ENCODE measurements at places on chromosomes 2 and 18.

DNA sequence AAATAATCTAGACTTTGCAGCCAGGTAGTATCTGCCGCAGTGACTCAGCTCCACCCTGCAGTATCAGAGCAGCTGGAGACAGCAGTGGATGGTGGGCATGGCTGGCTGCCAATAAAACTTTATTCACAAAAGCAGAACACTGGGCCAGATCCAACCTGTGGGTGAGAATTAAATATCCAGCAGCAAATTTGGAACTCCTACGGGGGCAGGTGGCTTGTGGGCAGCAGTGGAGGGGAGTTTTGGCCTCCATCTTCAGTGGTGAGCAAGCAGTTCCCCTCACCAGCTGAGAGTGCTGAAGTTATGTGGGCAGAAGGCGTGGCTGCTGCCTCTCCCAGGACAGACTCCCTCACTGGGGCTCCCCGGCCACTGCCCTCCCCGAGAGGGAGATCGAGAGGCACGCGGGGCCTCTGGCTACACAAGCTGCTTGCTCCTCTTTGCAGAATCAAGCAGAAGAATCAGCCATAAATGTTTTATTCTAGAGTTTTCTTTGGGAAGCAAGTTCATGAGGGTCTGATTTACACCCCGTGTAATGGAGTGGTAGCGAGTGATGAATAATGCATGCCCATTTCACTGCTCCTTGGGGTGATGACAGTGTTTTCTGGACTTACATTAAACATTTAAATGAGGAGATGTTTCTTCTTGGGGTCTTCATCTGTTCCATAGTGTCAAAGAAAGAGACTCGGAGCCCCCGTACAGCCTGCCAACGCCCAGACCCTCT is 204.3 kb downstream of the SEPTIN10 start:
- no peak for DNase-seq

GRCh38 chr2:100682536-100682935 is 119.7 kb downstream of the PDCL3 start:
- no peak for DNase-seq

DNA sequence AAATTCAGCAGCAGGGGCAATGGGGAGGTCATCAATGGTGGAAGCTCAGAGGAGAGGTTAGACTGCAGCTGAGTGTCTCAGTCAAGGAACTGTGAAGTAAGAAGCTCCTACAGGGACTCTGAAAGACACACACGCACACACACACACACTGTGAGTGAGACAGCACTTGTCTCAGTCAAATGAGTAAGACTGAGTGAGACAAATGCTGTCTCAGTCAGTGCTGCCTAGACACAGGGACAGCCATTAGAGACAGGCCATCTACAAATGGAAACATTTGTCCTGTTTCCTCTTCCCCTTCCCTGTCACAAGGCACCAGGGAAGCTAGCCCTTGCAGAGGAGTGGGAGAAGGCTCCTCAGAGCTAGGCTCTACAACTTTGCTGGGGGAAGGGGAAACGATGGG is 577.4 kb upstream of the GCFC2 start:
- no peak for DNase-seq

- no peak for DNase-seq
Measured at GRCh38 chr2:236674238-236674637, 104.6 kb downstream of the ACKR3 start.

GRCh38 chr2:119856469-119856901 is 96.8 kb downstream of the PTPN4 start:
- no peak for DNase-seq

- DNase-seq = no peak
Measured at GRCh38 chr2:100936070-100936741, 65.9 kb upstream of the RPL31 start.

DNA sequence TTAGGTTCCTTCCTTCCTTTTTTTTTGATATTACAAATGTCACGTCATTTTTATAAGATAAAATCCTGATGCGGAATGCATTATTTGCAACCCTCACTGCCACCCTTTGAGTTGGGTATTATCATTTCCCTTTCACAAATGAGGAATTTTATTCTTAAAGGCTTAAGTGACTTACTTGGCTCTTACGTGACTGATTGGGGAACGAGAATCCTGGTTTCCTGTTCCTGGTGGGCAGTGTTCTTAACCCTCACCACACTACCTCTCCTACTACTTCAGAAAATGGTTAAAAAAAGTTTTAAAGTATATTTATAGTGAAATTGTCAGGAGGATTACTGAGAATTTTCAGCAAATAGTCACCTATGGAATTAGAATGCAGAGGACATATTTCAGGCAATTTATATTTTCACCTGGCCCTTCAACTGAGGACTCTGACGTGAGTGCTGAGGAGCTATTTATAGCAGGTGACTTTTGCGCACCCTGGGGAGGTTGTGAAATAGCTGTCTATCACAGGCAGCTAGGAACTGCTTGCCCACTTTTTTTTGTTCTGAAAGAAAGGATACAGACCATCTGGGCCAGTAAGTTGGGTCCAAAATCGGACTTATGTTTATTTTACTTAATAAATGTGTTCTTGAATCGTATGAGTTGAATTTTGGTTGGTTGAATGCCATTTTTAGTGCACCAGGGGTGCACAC is 18.7 kb upstream of the RASGRP3 start:
- no peak for DNase-seq

- DNase-seq = no peak
Measured at GRCh38 chr2:100907832-100908231, 87.9 kb downstream of the NPAS2 start.

GRCh38 chr2:219142329-219142728 is 18.3 kb downstream of the NHEJ1 start:
- no peak for DNase-seq

GRCh38 chr18:49652881-49653724 is 91.2 kb downstream of the LIPG start:
- no peak for DNase-seq

GRCh38 chr2:192070099-192070498 is 124.6 kb downstream of the TMEFF2 start:
- no peak for DNase-seq

DNA sequence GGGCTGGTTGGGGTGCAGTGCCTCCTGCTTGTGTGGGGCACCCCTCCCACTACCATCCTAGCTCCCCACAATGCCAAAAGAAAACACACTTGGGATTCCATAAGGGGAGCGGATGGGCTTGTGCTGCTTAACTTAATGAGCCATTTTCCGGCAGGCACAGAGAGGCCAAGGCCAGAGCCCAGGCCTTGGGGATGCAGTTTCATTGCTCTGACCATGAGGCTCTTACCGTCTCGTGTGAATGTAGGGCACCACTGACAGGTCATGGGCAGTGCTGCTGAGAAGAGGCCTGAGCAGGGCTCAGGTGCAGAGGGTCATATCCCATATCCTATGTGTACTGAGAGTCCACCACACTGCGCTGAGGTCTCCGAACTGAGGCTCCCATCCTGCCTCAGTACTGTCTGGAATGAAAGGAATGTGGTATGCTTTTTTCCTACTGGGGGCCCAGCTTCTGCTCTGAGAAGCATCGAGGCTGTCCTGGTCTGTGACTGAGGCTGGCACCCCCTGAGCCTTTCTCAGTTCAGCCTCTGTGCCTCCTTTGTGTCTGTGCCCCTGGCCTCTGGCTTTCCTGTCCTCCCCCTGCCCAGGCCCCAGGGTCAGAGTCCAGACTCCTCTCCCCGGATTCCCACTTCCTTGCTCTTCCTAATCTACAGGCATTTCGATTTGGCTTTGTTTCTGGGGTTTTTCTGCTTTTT is 45.2 kb upstream of the MAPRE3 start:
- no peak for DNase-seq

DNA sequence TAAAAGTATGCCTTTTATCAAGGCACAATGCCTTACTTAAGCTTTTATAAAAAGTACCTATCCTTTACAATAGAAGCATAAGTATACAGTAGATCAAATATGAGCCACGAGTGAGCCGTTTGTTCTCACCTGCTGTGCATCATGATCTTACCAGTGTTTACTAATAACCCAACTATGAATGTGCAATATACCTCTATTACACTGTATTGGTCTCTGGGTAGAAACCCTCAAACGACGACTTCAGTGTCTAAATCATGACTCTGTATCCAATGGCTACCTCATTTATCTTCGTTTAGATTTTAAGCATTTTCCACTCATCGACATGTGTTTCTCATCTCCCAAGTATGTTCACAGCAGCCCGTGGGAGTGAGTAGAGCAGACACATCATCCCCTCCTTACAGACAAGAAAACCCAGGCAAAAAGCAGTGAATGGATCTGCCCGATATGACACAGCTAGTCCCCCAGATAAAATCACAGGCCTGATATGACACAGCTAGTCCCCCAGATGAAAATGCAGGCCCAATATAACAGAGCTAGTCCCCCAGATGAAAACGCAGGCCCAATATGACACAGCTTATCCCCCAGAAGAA is 279.8 kb downstream of the TNS1 start:
- DNase-seq = no peak

GRCh38 chr2:13584020-13584419 is 867.3 kb downstream of the TRIB2 start:
- DNase-seq = no peak
